Activated CD4-positive, alpha-beta T cell treated with anti-CD3 and anti-CD28 coated beads, Interleukin-2, Interleukin-6, amounts not matched to agents 100 ng/mL and 50 ng/mL, durations not matched to agents 16 hours and 8 hours (primary cell): ENCODE measurements at places on chromosomes 12 and 14.

DNA sequence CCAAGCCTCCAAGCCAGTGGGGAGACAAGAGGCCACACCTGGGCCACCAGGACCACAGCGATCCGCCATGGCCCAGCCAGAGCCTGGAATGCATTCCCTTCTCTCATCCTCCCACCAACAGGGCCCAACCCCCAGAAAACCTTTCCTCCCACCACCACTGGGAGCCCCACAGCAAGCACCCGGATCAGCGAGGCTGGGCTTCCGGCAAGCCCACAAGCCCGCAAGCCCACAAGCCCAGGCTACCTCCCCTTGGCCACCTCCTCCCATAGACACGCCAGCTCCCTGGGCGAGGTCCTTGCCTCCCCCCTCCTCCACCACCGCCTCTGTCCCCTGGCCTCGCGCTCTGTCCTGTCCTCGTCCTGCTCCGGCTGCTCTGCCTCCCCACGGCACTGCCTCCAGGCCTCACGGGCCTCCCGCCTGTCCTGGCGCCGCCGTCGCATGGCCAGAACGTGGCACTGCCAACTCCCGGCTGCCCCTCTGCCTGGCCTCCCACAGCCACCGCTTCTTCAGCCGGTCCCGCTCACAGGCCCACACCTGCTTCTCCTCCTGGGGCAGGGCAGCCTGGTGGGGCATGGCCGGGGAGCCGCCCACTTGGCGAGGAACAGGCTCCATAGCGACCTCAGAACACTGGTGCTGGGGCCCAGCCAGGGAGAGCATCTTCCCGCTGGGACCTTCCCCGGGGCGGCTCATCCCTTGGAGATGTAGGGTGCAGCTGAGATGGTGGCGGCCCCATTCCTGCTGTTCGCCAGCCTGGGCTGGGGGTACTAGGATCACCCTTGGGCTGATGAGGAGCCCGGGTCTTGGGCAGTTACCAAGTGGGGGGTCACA is 5.6 kb downstream of the CDK2AP1 start:
- no peak for DNase-seq

GRCh38 chr12:131852551-131853299 is 24.5 kb downstream of the MMP17 start:
- no peak for DNase-seq

DNA sequence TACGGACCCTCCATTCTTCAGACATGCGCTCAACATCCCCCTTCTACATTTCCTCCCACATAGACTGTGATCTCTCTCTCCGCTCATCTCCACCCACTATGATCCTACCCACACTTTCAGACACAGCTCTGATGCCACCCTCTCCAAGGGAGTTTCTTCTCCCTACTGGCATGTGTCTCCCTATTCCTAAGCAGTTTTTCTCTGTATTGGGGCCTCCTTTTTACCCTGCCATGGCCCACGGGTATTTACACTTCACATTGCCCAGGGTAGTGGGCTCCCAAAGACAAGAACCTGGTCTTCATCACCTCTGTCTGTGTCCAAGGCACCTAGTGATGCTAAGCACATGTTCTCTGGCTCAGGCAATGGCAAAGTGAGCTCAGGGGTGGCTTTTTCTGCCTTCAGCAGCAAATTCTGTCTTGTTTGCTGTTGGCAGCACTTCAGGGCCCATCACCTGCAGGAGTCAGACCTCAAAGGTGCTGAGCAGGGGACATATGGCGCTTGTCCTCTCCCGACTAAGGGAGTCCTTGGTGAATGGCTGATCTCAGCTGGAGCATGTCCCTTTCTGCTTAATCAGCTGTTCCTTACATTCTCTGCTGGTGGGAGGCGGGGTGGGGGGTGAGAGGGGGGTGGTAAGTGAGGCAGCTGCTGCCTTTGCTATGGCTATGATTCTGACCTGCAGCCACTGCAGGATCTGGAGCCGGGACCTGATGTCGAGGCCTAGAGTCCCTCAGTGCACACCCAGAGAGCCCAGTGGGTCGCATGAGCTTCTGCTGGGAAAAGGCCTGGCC is 256.8 kb downstream of the PCNX1 start:
- no peak for DNase-seq

GRCh38 chr12:2034633-2035430 is 18.0 kb upstream of the CACNA1C start:
- DNase-seq, result peak; percentile 91

GRCh38 chr14:61358554-61359226 is 37.3 kb downstream of the PRKCH start:
- no peak for DNase-seq

GRCh38 chr14:99729991-99730875 is 46.1 kb downstream of the CYP46A1 start:
- peak; percentile 77 for DNase-seq

GRCh38 chr12:119673634-119674033 is 5.7 kb downstream of the PRKAB1 start:
- peak; percentile 25 for DNase-seq

DNA sequence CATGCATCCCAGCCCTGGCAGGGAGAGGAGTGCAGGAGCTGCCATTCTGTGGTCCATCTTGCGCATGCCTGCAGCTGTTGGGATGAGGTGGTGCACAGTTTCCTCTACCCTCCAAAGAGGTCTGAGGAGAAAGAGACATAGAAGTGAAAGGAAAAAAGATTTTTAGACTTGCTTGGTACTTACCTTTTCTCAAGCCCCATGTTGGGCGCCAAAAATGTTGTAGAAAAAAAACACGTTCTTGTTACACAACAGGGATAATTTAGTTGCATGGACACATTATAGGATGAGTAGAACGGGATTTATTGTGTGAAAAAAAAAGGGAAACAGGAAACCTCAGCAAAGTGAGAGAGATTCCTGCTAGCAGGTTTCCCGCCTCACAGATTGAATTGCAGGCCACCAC is 244.4 kb upstream of the GARIN2 start:
- no peak for DNase-seq

GRCh38 chr12:92275443-92276154 is 130.0 kb upstream of the BTG1 start:
- DNase-seq, result no peak

DNA sequence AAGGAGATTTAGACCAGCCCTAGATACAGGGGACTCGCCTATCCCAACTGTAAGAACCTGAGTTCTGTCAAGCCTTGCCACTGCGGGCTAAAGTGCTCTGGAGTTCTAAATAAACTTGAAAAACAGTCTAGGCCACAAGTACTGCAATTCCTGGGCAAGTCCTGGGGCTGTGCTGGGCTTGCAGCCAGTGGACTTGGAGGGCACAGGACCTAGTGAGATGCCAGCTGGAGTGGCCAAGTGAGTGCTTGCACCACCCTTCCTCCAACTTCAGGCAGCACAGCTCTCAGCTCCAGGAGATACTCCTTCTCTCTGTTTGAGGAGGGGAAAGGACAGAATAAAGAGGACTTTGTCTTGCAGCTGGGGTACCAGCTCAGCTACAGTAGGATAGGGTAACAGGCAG is 307.6 kb upstream of the FBXO33 start:
- no peak for DNase-seq

DNA sequence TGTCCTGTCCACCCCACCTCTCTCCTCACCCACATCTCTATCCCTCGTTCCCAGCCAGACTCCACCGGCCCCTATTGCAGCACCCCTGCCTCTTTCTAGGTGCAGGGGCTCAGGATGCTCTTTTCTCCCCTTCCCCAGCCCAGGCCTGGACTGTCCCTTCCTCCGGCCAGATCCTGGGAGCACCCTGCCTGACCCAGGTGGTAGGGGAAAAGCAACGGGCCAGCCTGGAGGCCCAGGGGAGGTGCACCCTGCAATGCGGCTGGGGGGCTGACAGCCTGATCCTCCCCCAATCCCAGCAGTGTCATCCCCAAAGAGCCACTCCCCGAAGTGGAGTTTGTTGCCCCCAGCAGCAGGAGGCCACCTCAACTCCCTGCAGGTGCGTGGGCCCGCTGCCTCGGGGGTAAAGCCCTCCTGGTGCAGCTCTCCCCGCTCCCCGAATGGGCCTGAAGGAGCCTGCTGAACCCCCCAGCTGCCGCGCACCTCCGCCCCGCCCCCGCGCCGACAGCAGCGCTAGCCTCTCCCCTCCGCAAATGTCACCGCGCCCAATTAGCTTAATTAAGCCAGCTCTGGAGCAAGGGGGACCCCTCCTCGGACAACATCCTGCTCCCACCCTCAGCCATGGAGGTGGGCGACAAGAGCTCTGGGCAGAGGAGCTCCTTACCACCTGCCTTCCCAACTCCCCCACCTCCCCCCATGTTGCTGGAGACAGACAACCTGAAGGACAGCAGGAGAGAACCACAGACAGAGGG is 4.7 kb downstream of the NXPH4 start:
- no peak for DNase-seq

DNA sequence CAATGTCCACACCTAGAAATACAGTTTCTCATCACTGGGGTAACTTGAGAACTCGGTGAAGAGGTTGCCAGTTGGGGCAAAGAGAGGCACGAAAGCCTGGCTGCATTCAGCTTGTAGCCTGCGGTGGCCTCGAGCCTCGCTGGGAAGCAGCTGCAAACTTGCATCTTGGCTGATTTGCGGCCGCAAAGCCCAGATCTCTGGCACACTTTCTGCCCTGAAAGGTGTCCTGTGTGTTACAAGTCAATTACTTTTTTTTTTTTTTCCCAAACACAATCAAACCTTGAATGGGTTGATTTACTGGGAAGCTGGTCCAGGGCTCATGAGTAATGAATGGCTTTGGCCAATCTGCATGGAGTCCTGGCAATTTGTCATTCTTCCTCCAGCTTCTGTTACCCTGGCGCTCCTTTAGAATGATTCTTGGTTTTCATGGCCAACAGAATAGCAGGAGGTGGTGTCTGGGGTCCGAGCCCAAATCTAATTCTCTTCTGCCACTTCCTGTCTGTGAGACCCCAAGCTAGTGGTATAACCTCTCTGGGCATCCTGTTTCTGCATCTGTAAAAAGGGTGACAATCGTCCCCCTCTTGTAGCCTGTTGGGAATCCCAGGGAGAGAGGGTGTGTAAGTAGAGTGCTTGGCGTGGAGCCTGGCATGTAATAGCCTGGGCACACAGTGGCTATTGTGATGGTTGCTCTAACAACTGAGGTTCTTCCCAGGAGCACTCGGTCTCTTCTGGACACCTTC is 6.7 kb downstream of the BCL7A start:
- DNase-seq, result no peak

GRCh38 chr14:79598339-79598738 is 613.0 kb downstream of the DIO2 start:
- no peak for DNase-seq

DNA sequence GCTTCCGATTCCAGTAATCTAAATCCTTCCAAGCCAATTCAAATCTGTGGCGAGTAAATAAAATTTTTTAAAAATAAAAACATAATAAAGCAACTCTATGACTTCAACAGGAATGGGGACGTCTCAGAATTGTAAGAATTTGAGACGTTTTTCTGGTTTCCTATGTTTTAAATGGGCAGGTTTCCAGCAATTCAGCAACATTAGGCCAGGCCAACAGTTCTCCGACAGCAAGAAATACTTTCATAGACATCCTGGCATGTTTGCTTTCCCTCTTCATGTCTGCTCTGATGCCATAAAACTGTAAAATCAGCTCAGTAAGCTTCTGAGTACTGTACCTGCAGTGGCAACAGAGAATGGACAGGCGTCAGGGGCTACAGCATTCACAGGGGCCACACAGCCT is 35.8 kb upstream of the DICER1 start:
- no peak for DNase-seq

GRCh38 chr12:66648033-66648735 is 30.7 kb downstream of the GRIP1 start:
- DNase-seq, result no peak

DNA sequence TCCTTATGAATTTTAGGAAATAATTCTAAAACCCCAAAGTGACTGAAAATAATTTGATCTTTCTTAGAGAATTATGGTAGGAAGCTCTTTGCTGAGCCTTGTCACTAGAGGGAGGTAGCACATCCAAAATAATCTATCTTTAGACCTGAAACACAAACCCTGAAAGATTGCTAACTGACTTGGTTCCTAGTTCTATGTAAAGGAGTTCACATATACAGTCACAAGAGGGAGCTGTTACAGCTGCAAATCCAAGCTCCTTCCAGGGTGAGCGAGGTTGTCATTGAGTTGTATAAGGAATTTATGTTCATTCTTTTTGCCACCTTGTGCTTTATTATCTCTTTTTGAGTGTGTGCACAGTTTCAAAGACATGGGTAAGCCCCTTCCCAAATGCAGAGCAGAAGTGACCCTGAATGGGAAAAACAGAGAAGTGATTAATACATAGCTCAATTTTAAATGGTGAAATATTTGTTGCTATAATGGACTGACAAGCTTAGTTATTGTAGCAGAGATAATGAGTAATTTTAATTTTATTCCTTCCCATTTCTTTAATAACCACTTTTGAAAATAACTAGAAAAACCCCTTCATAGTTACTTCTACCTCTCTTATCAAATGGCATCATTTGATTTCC is 387.9 kb downstream of the DAD1 start:
- no peak for DNase-seq

DNA sequence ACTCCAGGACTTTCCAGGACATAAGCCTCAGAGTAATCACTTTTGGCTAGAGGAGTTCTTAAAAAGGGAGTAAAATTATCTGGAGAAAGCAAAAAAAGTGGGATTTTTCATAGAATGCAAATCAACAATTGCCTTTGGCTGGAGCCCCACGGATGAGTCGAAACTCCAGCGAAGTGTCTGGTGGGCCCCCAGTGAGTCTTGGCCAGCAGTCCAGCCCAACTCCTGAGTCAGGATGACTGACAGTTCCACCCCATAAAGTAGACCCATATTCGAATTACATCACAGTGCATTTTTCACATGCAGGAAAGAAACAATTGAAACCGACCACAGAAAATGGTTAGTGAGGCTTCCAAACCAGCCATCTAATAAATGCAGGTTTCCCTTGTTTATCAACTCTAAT is 265.7 kb downstream of the BCL11B start:
- no peak for DNase-seq

DNA sequence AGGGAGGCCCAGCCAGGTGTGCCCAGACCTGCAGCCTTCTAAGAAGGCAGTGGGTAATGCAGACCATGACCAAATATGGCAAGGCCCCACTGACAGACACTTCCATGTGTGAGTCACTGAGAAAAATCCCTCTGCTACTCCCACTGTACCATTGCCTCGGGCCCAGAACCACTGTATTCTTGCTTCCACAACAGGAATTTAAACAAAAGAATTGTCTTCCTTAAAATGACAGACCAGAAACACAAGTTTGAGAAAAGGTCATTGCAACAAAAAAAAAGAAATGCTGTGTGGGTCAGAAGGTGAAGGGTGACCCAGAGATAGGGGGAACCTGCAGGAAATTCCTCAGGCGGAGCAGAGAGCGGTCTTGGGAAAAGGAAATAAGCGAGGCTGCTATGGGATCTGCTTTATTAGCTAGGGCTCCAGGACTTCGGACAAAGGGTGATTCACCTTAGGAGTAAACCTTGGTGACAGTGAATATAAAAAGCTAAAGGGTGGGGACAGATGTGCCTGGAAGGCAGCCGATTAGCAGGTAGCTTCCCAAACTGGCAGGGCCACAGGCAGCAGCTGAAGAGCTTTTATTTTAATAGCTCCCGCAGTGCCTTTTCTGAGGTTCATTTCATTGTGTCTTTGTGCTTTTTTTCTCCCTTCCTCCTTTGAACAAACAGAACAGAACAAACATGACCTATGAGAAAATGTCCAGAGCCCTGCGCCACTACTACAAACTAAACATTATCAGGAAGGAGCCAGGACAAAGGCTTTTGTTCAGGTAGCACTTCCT is 185.3 kb upstream of the BCL2L14 start:
- DNase-seq, result no peak

- DNase-seq, result no peak
Observed at GRCh38 chr14:68271913-68272391, 452.4 kb downstream of the RAD51B start.
